Ammon's horn (tissue), 1 donor: ENCODE measurements at places on chromosomes 7 and 10.

GRCh38 chr10:73859428-73859783, 14.9 kb downstream of the CAMK2G start:
- no peak for DNase-seq

DNA sequence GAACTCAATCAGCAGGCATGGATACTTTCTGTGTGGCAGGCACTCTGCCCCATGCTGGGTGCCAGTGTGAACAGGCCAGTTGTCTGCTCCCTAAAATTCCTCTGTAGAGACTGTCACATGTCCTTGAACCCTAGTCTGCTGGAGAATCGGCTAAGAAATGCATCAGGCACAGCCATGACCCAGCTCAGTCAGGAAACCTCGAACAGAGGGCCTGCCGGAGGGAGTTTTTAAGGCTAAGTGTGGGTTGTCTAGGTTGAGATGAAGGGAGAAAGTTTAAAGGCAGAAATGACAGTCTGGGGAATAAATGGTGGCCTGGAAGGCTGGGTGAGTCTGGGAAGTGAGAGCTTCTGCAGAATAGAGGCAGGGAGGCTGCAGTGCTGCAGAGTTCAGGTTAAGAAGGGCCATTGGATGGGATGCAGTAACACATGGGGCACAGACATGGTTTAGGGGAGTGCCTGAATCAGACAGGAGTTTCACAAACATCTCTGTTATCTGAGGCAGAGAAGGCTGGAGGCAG, 45.3 kb downstream of the WDFY4 start:
- DNase-seq: no peak

DNA sequence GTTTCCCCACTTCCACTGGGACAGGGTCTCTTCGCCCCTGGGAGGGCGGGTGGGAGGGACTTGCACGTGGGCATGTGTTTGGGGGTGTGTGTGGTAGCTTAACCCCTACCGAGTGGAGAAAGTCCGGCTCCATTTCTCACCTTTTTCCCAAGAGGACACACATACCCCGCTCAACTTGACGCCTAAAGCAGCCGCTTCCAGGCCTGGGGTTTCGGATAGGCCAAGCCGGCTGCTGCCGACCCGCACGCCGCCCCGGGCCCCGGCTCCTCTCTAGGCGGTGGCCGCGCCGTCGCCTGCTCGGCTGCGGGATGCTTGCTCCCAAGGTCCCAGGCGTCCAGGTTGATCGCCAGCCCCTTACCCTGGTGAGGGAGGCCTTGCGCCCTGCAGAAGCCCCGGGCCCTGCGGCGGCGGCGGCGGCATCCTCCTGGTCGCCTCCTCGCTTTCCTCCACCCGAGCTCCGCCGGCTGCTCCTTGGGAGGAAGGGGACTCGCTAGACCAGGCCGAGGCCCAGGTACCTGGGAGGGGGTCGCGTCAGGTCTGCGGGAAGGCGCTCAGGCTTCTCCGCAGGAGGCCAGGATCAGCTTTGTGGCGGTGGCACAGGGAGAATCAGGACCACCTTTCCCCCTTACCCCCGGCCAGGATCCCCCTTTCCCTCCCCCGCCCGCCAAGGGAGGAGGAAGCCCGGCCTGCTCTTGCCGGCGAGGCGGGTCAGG, 3.2 kb upstream of the GATA3 start:
- DNase-seq: no peak

GRCh38 chr7:126698446-126698845, 554.3 kb downstream of the GRM8 start:
- no peak for DNase-seq

- DNase-seq: no peak
Measured at GRCh38 chr7:151236406-151236805, 4.1 kb downstream of the CHPF2 start.

DNA sequence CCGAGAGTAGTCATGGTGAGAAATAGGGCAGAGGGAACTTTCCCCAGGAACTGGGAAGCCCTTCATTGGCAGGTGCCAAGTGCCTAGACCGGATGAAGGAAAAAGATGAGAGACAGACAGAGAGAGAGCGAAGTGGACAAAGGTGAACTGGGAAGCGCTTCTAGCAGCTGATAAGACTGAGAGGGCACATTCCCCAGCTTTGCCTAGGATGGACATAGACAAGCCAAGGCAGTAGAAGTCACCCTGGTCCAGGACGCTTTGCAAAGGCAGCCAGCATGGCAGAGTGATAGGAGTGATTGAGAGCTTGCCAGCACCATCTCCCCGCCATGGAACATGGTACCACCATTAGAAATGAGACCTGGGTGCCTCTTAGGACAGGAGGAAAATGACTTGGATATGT, 372.8 kb upstream of the MGMT start:
- DNase-seq: no peak

- no peak for DNase-seq
Measured at GRCh38 chr7:87739306-87739705, 111.1 kb downstream of the RUNDC3B start.

GRCh38 chr7:75696263-75697037, 42.3 kb downstream of the HIP1 start:
- no peak for DNase-seq

- no peak for DNase-seq
Measured at GRCh38 chr10:82543631-82544030, 668.6 kb downstream of the NRG3 start.

DNA sequence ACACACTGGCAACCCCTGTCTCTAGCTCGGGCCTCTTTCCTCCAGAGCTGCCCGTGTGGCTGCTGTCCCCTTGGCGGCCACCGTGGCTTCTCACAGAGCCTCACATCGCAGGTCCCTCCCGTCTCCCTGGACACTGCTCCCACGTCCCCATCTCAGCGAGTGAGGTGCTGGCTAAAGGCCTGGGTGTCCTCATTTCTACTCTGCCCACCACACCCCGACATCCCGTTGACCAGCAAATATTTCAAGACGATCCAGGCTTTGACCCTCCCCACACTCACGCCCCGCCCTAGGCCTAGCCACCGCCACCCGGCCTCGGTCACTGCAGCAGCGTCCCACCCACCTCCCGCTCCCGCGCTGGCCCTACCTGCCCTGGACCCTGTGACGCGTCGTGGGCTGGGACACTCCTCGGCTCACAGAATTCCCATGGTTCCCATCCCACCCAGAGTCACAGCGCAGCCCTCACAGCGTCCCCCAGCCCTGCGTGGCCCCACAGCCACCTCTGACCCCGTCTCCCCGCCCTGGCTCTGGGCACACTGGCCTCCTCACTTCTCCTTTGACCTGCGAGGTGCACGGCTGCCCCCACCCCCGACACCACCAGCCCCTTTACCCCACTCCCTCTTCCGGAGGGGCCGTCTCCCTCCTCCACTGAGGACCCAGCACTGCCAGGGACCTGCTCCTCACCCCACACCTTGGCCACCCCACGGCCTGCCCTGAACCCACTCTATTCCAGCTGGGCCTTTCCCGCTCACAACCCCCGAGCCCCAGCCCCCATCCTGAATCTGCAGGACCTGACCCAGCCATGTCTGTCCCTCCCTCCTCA, 6.9 kb downstream of the ADAP1 start:
- DNase-seq: no peak

DNA sequence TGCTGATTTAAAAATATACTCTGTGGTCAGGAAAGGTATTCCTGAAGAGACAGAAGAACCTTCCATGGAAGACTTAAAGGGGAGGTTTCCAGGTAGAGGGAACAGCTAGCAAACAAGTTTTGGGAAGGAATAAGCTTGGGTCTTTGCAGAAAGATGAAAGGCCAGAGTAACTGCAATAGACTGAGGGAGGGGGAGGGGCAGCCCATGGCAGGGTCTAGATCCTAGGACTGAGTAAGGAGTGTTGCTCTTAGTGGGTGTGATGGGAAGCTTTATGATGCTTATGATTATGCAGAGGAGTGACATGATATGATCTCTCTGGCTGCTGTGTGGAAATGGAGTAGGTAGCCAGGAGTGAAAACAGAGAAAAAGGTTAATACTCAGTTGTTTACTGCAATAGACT, 90.0 kb upstream of the FEZF1 start:
- DNase-seq: no peak

- no peak for DNase-seq
Measured at GRCh38 chr10:69320521-69320920, 42.2 kb downstream of the HK1 start.

- DNase-seq: peak; percentile 67
Measured at GRCh38 chr7:50092579-50093491, at the start of gene ZPBP. Gene ZPBP (minus strand): TSS chr7:50093246. CDS start chr7:50093194, 52 bp downstream.

- DNase-seq: no peak
Measured at GRCh38 chr10:29491918-29492317, 142.9 kb downstream of the SVIL start.

GRCh38 chr10:3549118-3549517, 235.9 kb downstream of the KLF6 start:
- no peak for DNase-seq

DNA sequence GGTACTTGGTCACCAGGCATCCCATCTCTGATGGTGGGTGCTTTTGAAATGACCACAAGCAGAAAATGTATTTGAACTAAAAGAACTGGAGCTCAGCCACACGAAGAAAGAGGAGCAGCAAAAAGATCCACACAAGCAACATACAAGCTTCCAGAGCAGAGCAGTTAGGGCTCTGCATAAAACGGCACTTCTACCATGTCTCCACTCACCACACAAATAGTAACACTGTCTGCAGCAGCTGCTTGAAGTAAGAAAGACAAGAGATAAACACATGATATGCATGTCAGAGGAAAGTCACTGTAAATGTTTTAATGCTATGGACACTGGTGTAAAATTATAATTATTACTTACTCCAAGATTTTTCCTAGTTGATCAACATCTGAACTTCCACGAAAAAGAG, 32.5 kb upstream of the FAM133B start:
- no peak for DNase-seq

DNA sequence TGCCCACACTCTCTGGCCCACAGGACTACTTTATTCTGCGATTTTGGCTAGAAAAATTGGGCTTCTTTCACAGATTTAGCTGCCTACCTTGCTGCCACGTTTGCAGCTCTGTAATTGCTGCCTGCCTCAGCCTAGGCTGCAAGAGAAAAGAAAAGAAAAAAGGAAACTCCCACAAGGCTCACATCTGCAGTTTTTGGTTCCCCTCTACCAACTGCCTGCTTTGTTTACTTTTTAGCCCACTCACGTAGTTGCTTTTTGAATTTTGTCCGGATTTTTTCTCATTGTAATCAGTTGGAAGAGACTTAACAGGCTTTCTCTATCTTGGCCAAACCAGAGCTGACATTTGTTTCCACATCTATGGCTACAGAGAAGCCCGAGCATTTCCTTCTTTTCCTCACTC, 24.3 kb downstream of the SUN3 start:
- DNase-seq: no peak

DNA sequence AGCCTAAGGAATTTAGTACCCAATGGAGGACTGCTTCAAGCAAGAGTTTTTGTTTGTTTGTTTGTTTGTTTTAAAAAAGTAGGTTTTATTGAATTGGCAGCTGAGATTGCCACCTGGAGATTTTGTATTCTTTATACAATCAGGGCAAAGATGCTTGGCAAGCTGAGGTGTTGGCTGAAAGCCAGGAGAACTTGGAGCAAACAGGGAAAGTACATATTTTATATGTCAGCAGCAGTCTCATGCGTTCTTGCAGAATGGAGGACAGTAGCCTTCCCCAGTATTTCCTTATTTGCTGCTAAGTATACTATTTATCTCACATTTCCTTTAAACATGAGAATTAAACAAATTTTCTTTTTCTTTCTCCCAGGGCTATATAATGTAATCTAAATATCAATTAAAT, 22.6 kb upstream of the ICA1 start:
- DNase-seq: no peak

- DNase-seq: peak; percentile 40
Measured at GRCh38 chr10:33012306-33012705, 54.3 kb upstream of the ITGB1 start.

DNA sequence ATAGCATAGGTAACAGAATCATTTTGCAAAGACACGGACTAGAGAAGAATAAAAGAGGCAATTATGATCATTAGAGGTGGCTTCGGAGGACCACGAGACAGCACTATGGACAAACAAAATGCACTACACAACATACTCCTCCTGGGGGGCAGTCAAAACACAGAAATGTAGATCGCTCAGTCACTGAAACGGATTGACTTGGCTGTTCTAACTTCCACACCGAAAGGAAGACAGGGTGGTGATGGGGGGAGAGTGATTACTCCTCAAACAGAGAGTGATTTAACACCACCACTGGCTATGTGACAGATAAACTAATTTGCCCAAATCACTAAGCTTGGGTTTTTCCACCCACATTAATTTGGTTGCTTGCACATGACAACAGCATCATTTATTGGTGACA, 14.1 kb upstream of the PPA1 start:
- no peak for DNase-seq

DNA sequence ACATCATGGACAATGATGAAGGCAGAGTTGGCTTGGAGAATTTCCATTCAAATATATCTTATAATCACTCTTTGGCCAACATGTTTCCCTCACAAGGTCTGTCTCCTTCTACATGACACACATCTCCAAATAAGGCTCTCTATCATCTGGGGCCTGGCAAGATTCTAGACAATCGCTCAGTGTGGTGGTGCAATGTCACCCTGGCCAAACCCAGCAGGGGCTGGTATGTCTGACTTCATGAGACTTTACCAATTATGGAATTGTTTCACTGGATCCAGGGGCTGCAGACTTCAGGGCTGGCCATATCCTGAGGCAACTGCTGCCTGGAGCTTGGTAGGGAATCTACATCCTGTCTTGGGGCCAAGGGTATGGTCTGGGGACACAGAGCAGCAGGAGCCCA, 319.0 kb downstream of the PLXNA4 start:
- no peak for DNase-seq

GRCh38 chr7:143484119-143484518, 6.4 kb downstream of the TAS2R41 start:
- no peak for DNase-seq

DNA sequence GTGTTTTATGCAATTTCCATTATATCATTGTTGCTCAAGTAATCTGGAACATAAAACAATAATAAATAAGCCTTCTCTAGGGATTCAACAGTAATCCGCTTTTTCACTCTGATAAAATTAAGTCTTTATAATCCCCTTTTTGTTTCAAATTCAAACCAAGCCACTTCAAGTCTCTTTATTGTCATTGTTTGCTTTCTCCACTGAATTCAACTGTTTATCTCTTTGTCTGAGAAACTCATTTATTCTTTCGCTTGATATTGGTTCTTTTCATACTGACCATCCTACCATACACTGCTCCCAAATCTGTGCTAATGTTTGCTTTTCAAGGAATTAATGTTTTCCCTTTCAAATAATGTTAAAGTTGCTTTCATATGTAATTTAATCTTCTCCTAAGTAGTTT, 550.4 kb upstream of the PCDH15 start:
- DNase-seq: no peak

- no peak for DNase-seq
Measured at GRCh38 chr10:109343293-109343692, 580.0 kb downstream of the XPNPEP1 start.

DNA sequence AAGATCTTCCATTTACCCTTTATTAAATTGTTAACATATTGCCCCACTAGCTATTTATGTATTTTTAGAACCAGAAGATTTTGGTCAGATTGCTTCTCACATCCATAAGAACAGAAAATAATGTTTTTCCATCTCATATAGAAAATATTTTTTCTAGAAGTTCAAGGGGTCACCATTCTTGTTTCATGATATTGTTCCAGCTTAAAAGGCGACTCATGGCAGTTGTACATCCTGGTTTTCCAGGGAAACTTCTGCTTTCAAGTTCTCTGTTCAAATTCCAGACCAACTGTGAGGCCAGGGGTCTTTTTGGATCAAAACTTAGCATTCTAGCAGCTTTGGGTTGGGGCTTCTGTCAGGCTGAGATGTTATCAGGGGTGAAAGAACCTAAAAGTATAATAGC, 84.4 kb downstream of the LRRC4 start:
- DNase-seq: no peak
